ENCODE measurements at places on chromosomes 13 and 19. TPM values are rescaled to one million over a fixed set of nuclear protein-coding genes. Genes with fewer than 3 reads are reported as not detected.

- DNase-seq: peak; percentile 52
These were observed 690 bp upstream of the B3GNT8 start for GRCh38 chr19:41427647-41428480.

ADAMTS10 gene
- 4.0 TPM for total RNA-seq

DNA sequence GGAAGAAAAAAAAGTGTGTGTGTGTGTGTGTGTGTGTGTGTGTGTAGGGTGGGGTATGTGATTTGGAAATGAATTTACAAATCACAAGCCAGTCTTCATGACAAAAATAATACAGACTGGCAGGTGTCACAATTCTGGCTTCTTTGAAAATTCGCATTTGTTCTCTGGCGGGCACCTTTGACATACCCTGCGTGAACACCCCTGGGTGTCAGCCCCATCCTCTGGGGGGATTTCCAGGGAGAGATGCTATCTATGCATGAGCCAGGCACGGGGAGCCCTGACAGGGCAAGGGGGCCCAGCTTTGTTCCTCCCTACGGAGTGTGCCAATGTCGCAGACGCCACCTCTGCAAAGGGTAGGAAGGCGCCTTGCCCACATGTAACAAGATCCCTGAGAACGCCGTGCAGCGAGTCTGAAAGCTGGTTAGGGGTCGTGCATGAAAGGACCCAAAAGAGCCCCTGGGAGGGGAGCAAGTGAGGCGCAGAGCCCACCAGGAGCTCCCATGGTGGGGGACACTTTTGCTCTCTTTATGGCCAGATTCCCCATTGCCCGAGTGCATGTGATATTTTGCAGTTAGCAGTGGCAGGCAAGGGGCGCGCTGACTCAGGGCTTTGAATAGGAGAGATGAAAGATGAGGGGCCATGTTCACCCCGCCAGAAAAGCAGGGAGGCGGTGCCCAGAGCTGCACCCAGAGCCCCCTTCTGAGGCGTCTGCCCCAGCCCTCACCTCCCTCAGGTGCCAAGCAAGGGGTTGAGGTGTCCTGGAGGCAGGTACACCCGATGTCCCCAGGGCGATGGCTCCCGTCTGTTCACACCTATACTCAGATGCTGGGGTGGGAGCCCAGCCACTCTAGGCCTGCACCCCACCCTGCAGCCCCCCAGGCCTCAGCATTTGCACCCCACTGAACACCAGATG is 45.3 kb downstream of the KLF2 start:
- DNase-seq: peak; percentile 58

- peak; percentile 45 for DNase-seq
These were observed 49.4 kb upstream of the DOCK9 start for GRCh38 chr13:99027260-99027659.

IGFL2 gene
- not detected for total RNA-seq

TEX30 gene
- 32.8 TPM for total RNA-seq

DNA sequence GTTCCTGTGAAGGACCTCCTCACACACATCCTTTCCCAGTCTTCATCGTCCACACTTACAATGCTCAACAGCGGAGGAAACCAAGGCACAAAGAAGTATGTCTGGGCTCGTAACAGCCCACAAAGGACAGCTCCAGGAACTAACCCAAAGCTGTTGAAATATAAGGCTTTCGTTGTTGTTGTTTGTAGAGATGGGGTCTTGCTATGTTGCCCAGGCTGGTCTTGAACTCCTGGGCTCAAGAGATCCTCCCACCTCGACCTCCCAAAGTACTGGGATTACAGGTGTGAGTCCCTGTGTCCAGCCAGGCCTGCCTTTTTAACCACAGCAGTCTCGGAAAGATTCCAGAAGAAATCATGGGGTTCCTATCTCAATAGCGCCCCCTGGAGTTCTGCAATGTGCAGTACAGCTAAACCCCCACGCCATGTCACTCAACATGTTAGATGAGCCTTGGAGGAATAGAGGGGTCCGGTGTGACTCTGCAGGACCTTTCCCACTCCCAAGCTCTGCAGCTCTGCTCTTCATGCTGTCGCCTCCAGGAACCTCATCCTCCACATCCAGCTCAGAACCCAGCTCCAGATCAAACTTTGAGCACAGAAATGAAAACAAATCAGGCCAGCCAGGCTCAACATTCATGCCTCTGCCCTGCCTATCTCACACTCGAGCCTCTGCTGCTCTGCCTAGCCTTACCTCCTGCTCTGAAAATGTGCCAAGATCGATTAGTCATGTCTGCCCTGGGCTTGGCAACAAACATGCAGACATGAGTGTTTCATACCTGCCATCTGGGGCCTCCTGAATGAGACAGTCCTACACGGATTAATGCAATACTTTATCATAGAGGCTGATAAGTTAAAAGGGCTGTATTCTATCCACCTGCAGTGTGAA is 7.5 kb downstream of the PLA2G4C start:
- DNase-seq: peak; percentile 45

- DNase-seq: no peak
These were observed 195.7 kb downstream of the SPRY2 start for GRCh38 chr13:80145171-80145690.

- no peak for DNase-seq
These were observed 128.6 kb downstream of the USP12 start for GRCh38 chr13:27043013-27043412.

DNA sequence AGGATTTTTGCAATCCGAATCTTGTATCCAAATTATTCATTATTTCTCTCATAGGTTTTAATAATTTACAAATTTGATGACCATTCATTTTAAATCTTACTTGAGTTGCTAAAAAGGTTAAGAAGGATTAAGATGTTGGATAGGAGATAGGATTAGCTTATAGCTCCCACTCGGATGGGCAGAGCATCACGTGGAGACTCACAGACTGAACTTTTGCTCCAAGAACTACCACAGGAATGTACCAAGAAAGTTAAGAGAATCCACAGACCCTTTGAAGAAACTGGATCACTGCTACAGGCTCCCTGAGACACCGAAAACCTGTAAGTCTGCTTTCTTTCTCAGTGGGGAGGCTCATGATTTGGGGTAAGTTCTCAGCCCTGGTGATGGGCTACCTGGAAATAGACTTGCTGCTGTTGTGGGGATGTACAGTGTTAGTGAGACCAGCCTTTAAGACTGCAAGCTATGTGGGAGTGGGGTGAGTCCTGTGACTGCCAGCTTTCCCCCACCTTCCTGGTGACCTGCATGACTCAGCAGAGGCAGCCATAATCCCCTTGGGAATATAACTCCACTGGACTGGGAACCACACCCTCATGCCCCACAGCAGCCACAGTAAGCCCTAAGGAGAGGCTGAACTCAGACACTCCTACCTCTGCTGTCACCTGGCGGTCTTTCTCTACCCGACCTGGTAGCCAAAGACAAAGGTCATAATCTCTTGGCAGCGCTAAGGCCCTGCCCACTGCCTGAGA is 1458.0 kb downstream of the OLFM4 start:
- no peak for DNase-seq

DNA sequence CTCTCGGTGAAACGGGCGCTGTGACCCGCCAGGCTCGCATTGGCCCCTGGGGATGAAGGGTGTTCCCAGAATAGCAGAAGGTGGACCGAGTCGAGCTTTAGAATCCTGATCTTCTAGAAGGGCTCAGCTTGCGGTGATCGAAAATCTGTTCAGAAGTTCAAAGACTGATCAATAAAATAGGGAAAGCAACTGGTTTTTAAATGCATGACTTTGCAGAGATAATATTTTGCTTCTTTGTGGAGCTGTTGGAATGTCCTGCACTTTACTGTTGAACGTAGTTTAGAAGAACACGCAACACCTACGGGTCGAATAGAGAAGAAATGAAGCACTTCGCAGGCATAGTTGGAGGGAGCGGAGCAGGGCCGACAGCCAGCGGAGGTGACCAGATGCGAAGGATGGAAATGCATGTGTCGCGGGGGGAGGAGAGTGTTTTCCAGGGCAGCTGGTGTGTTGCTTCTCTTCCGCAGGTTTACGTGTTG is 766 bp downstream of the CEBPG start:
- peak; percentile 16 for DNase-seq

TNFSF9 gene
- total RNA-seq: 3.0 TPM

DNA sequence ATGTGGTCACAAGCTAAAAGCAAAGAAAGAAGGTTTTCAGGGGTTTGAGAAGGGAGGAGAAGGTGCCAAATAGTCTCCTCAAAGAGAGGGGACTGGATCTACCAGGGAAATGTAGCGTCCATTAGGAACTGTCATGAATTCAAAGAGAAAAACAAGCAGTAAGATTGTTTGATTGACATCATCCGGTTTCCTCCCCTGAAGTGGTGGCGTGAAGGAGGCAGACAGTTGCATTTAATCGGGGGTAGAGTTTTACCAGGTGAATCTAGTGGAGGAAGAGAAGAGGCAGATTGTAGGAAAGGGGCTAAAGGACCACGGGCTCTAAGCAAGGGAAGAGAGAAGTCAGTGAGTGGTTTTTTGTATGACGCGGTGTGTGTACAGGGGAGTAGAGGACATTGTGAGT is 13.0 kb upstream of the CYSLTR2 start:
- no peak for DNase-seq

DNA sequence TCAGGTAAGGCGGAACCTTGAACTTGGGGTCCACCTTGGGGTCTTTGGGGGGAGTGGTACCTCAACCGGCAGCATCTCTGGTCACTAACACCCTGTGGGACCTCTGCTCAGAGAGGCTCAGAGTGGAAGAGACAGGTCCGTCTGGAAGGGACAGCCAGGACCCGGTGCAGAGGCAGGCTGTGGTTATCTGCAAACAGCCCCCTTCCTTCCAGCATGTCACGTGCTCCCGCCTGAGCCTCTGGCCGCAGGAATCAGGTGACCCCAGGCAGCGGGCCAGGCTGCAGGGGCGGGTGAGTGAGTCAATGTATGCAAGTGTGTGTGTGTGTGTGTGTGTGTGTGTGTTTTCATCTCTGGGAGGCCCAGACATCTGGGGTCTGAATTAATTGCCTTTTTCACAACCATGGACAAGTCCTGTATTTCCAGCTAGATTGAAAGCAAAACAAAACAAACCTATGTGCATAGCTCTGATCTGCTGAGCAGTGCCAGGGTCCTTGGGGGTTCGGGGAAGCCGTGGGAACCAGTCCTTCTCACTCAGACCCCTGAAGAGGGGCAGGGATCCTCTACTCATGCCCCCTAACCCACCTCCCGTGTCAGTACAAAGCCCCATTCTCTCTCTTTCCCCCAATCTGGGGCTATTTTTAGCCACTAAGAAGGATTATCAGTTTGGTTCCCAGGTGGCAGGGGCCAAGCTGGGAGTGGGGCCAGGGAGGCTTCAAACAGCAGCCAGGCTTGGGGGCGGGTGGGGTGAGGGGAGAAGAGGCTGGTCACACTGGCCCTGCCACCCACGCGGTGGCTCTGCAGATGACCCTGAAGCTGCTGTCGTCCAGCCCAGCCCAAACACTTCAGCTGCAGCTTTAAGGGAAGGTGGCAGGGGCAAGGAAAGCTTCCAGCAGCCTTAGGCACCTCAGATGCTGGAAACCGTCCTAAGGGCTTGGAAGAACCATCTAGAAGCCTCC is 31.4 kb downstream of the CERS4 start:
- DNase-seq: peak; percentile 86

APLP1 gene
- total RNA-seq: 2.0 TPM

GPR4 gene
- total RNA-seq: not detected

- DNase-seq: no peak
These were observed 103.5 kb downstream of the SUCLA2 start for GRCh38 chr13:47897411-47898050.

DNA sequence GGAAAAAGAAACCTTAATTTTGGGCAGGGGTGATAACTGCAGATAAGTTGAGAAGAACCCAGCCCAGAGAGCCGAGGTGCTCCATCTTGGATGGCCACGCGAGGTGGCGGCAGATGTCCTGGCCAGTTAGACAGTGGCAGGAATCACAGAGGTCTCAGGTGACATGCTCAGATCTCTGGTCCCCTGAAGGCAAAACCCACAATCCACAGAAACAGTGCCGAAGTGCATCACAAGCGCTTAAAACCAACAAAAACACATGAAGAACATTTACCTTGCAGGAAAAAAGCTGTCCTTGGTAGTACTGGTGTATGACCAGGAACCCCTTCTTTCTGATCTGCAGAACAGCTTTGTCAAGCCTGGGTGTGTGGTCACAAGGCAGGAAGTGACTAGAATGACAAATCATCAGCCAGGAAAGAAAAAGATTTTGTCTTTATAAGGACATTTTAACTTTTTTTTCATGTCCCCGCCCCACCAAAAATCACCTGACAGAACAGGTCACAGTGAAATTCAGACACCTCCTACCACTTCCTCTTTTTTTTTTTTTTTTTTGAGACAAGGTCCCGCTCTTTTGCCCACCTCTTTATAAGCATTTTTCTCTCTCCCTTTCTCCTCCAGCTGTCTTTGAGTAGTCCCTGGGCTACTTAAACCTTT is at the start of gene LCP1:
Gene LCP1, minus strand, starts transcription at position 338 of the 651 bp plus-strand sequence. CDS start 22,515 bp downstream, outside the sequence.
- peak; percentile 93 for DNase-seq

CCL25 gene
- not detected for total RNA-seq

ARHGAP33 gene
- 27.1 TPM for total RNA-seq

DNA sequence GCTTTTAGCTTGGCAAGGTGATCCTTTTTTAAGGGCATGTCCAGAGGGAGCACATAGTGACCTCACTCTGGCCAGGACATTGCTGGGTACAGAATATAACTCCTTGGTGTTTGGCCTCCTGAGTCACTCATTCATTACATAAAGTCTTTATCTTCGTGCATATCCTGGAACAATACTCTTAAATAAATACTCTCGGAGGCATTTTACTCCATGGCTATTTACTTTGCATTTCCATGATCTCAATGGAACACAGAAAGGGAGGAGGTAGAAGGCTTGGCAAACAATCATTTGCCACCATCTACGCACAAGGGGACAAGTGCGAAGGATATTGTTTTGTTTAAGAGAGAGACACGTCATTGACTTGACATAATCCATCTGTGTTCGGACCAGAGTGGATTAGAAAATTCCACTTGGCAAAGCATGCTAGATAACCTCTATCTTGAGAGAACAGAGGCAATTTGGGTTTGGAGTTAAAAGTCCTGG is 210.0 kb downstream of the IRS2 start:
- no peak for DNase-seq

DNA sequence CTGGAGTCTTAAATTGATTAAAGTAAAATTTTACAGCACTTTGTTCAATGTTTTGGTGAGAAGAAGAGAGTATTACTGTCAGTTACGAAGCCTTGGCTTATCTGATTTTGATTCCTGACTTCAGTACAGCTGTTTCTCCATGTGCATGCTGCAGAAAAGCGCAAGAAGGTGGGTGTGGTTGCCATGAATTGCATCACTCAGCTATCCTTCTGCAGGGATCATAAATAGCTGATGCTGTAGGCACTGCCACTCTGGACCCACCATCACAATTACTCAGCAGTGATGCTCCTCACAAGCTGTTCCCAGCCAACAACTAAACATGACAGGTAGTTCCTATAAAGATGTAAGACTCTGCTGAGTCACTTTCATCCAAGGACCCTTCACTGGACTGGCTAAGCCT is 321.2 kb downstream of the IRS2 start:
- no peak for DNase-seq

ZNF460 gene
- total RNA-seq: 63.1 TPM

PPP5C gene
- 108 TPM for total RNA-seq
